Esophagus mucosa (tissue), 1 donor: ENCODE measurements at places on chromosomes 2 and 18.

- no peak for ATAC-seq
Observed at GRCh38 chr18:40152859-40153258, 1802.2 kb upstream of the PIK3C3 start.

DNA sequence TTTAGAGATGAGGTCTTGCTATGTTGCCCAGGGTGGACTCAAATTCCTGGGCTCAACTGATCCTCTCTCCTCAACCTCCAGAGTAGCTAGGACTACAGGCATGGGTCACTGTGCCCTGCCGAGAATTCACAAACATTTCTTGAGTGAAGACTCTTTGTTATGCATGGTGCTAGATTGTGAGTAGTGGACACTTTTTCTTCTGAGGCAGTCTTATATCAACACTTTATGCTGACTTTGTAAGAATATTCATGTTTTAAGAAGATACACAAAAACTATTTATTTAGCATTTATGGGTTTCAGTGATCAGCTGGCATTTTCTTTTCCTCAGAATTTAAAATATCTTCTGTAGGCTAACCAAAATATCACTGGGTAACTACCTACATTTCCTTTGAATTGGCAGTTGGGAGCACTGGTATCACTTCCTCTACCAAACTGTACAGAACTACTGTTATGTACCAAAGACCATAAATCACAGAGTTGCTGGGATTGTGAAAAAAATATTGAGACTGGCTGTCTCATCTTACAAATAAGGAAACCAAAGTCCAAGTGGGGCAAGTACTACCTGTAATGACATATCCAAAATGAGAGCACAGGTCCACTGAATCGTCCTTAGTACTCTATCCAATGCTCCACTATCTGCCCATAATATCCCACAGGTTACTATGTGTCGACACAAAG lies 34.0 kb downstream of the DOCK10 start:
- no peak for ATAC-seq

GRCh38 chr2:62687636-62688035 lies 17.9 kb upstream of the EHBP1 start:
- no peak for ATAC-seq

DNA sequence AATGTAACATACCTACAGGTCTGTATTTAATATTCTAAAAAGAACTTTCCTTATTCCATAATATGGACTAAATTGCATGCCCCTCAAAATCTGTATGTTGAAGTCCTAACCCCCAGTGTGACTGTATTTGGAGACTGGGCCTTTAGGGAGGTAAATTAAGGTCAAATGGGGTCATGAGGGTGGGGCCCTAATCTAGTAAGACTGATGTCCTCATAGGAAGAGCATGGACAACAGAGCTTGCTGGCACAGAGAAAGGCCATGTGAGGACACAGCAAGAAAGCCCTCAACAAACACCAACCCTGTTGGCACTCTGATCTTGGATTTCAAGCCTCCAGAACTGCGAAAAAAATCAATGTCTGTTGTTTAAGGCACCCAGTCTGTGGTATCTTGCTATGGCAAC lies 18.6 kb downstream of the SF3B1 start:
- no peak for ATAC-seq

DNA sequence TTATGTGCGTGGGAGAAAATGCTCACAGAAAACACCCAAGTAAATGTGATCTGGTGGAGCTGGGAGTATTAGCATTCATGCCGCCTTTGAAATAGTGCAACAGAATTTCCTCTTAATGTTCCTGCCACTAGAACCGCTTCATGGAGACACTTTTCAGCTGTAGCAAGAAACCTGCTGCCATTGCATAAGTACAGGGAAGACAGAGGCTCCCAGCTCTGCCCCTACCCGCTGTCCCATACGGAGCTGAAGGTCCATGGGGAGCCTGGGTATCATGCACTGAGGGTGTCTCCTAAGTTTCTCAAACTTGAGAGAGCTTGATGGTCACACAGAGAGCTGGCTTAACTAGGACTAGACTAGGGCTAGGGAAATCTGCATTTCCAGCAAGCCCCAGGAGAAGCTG lies 49.6 kb downstream of the CRIM1 start:
- ATAC-seq = no peak

DNA sequence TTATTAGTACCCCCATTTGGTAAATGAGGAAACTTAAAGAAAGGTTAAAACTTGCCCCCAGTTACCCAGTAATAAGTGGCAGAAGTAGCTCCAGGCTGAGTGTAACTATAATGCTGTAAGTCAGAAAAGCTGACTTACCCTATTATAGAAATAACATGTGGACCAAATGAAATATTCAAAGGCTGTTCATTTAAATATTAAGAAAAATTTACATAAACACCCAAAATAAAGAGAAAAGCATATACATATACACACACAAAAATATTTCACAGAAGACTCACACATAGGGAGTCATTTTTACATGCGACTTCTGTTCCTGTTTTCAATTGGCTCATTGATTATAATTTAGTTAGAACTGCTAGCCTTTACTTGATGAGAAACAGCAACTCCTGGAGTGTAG lies 189.1 kb downstream of the NBAS start:
- no peak for ATAC-seq

GRCh38 chr2:8794923-8795825 lies 42.2 kb downstream of the KIDINS220 start:
- ATAC-seq = no peak

DNA sequence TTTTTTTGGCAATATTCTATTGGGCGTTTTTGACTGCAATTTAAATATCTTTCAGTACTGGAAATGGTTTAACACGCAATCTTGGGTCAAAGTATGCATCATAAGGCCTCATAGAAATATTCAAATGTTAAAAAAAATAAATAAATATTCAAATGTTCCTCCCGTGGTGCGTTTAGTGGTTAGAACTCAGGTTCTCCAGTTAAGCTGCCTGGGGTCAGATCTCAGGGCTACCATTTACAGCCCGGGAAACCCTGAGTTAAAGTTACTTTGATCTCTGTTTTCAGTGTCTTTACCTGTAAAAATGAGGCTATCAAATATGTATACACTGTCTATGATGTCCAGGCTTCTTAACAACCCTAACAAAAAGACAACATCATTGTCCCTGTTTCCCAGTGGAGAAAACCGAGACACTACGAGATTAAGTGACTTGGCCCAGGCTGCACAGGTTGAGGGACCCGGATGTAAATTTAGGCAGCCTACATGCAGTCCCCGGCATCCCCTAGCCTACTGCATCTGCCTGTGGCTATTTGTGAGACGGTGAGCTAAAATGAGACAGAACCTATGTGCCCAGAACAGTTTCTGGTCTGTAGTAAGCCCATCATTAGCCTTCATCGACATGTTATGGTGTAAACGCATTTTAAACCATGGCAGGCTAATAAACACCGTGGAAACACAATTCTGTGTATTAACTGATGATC lies 1.7 kb downstream of the FHL2 start:
- ATAC-seq = no peak

DNA sequence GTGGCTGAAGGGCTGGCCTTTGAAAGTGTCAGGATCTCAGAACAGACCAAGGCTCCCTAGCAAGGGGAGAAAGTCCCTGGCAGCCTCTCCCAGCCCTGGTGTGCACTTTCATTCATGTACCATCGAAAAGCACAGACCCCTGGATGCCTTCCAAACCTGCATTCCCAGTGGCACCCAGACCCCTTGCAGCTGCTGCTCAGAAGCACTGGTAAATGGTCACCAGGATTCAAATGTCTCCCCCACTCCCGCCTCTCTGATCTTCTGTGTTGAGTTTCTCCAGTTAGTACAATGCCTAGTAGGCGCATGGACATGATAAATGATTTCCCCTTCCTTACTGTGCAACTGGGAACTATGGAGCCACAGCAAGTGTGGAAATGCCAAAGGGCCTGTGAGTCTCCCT lies 180.0 kb downstream of the GLI2 start:
- ATAC-seq = no peak

- no peak for ATAC-seq
Observed at GRCh38 chr18:50250935-50251334, 15.4 kb downstream of the CFAP53 start.

DNA sequence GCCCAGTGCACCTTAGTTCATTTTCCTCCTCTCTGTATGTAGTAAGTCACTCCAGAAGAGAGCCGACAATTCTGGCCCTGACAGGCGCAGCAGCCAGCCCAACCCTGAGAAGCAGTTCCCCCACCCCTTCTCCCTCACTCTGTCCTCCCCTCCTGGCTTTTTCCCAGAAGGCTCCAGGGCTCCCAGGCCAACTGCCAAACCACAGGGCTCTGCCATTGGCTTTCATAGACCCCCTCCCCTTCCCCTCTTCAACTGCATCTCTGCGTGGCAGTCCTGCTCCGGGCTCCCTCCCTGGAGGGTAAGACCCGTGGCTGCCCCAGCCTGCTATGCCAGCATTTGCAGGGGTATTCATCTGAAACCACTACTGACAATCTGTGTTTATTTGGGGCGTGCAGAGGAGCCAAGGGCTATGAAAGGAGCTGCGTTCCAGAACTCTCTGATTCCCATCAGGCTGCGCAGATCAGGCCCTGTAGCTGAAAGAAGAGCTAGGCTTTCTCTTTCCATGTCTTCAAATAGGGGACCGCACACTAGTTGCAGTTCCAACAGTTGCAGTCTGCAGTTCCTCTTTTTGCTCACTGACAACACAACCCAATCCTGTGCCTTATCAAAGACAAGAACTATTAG lies 388.6 kb upstream of the TNP1 start:
- ATAC-seq = peak; percentile 49

DNA sequence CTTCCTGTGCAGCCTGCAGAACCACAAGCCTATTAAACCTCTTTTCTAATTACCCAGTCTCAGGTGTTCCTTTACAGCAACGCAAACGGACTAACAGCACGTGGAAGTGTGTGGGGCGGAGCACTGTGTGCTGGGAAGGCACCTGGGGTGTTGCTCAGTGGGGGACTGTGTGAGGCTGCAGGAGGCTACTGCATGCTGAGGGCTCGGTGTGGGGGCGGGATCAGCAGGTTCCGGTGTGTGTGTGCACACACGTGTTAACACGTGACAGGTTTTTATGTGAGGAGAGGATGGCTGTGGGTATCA lies 58.9 kb downstream of the ANKMY1 start:
- no peak for ATAC-seq

DNA sequence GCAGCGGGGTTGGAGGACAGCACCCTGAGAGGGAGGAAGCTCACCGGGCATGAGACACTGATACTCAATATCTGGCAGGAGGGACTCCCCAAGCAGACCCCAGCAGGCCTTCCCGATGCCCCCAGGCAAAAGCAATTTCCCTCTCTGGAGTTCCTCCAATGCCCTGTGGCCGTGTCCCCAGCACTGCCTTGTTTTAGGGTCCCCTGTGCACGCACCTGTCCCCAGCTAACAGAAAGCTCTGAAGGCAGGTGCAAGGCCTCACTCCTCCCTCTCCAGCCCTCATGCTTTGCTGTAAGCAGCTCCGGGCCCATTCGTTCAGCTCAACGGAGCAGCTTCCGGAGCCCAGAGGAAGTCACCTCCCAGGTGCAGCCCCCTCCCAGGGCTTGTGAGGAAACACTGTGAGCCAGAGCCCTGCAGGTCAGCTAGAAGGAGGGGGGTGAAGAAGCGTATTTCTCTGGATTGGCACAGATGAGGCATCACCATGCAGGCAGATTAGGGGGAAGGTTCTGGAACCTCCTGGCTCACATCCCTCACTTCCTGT lies 50.3 kb upstream of the ID2 start:
- no peak for ATAC-seq

GRCh38 chr18:1968801-1969498 lies 602.4 kb downstream of the METTL4 start:
- ATAC-seq = no peak

- ATAC-seq = no peak
Observed at GRCh38 chr2:127651971-127652550, 6.1 kb downstream of the GPR17 start.

GRCh38 chr2:68766376-68766845 lies 31.8 kb downstream of the ARHGAP25 start:
- peak; percentile 69 for ATAC-seq

DNA sequence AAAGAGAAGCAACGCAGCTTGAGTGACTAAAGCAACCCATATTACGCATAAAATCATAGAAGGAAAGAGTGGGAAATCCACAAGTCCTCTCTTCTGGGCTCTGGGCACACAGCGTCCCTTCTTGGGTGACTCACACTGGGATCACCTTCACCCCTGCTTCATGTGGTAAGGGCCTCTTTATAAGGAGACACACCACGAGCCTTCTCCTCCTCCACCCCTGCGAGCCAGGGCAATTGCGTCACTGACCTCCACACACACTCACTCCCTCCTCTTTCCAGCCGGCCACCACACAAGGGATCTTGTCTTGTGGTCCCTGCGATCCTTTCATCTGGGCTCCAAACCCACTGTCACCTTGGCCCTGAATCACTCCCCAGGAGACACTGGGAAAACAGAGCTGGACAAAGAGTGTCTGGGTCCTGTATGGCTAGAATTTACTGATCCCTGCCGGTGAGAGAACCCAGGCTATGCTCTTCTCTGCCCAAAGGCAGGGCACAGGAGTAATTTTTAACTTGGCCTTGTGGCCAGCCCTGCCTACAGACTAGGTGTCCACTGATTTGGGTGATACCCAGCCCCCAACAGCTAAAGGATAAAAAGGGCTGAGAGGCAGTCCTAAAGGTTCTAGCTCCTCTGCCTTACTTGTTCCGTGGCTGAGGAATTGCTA lies 35.3 kb downstream of the NHEJ1 start:
- ATAC-seq = no peak
